ENCODE measurements at places on chromosomes 5 and 9. TPM values are rescaled to one million over a fixed set of nuclear protein-coding genes. Genes with fewer than 3 reads are reported as not detected.

The ENHO gene
- polyA plus RNA-seq: 172 TPM

The MCC gene
- 4.6 TPM for polyA plus RNA-seq

The GPR21 gene
- polyA plus RNA-seq: 7.2 TPM

The PCDH12 gene
- polyA plus RNA-seq: not detected

The ANKRD34B gene
- 0.08 TPM for polyA plus RNA-seq

The CARD6 gene
- 0.06 TPM for polyA plus RNA-seq

The CDX1 gene
- not detected for polyA plus RNA-seq

The SHROOM1 gene
- polyA plus RNA-seq: 0.84 TPM

The DDX4 gene
- polyA plus RNA-seq: 0.54 TPM

The NANS gene
- polyA plus RNA-seq: 13.6 TPM

The CD72 gene
- not detected for polyA plus RNA-seq

The DNAJC18 gene
- 40.2 TPM for polyA plus RNA-seq

The KCNT1 gene
- polyA plus RNA-seq: 0.67 TPM

The EQTN gene
- polyA plus RNA-seq: not detected

The ORM2 gene
- not detected for polyA plus RNA-seq

The CATSPER3 gene
- 0.80 TPM for polyA plus RNA-seq

The OR1J2 gene
- polyA plus RNA-seq: not detected

The BARHL1 gene
- polyA plus RNA-seq: not detected

The PROP1 gene
- polyA plus RNA-seq: not detected

The ROPN1L gene
- 4.3 TPM for polyA plus RNA-seq

The SYK gene
- not detected for polyA plus RNA-seq

Data from neural cell (in vitro differentiated cells).